Activated T-cell treated with anti-CD3 and anti-CD28 coated beads for 24 hours (primary cell): ENCODE measurements at places on chromosomes 11 and 22.

GRCh38 chr11:22753416-22753815 is 76.2 kb downstream of the SVIP start:
- DNase-seq: no peak

DNA sequence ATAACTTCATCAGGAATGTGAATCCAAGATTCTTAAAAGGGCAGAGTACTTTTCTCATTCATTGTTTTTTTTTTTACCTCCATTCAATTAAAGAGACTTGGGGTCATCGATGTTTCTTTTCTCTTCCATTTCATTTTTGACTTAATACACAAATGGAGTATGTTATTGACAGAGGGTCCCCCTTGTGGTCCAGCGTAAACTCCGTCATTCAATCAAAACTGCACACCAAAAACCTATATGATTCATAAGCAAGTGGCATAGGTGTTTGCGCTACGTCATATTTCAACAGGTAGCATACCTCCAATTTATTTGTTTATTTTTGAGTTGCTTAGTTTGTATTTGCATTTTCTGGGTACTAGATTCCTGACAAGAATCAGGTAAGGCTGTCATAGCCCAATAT is 12.7 kb upstream of the FOLH1 start:
- DNase-seq: no peak

GRCh38 chr22:42315392-42315756 is 44.9 kb upstream of the TCF20 start:
- no peak for DNase-seq

DNA sequence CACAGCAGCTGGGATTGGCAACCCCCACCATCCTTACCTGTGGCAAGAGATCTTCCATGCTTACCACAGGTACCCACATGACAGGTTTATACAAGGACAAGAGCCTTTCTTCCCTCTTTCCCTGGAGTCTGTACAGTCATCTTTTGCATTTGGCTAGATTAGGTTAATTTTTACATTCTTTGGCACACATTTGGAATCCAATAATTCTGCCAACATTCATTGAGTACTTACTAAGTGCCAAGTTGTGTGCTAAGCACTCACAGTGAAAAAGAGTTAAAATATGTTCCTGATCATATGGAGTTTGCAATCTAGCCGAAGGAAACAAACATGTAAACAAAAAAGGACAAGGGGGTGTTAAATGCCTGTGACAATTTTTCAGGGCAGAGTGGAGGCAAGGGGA is 50.0 kb upstream of the OPCML start:
- DNase-seq: no peak

DNA sequence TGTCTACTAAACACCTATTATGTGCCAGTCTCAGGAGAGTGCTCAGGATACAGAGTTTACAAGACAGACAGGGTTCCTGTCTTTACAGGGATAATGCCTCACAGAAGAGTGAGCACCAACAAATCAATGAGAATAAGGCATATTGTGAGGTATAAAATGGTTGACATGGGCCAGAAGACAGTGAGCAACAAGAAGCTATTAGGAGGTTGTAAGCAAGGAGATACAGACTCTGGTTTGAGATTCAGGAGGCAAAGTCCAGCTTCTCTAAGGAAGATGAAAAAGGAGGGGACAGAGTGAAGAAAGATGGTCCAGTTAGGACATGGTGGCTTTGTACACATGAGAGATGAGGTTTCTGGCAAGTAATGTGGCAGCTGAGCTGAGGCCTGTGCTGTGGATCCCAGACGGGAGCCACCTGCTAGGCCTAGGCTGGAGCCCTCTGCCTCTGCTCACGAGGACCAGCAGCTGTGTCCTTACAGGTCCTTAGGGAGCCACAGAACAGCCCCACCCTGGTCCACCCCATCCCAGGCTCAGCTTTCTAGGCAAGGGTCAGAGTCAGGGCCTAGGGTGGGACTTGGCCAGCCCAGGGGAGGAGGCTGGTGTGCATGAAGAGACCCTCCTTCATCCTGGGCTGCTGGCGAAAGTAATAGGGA is 110.5 kb downstream of the ZNF280B start:
- DNase-seq: no peak

- no peak for DNase-seq
These were observed 43.5 kb upstream of the TP53I11 start for GRCh38 chr11:44993971-44994704.

GRCh38 chr22:24865508-24865907 is 59.5 kb downstream of the SGSM1 start:
- no peak for DNase-seq

GRCh38 chr11:78192223-78192719 is 3.6 kb downstream of the USP35 start:
- no peak for DNase-seq

DNA sequence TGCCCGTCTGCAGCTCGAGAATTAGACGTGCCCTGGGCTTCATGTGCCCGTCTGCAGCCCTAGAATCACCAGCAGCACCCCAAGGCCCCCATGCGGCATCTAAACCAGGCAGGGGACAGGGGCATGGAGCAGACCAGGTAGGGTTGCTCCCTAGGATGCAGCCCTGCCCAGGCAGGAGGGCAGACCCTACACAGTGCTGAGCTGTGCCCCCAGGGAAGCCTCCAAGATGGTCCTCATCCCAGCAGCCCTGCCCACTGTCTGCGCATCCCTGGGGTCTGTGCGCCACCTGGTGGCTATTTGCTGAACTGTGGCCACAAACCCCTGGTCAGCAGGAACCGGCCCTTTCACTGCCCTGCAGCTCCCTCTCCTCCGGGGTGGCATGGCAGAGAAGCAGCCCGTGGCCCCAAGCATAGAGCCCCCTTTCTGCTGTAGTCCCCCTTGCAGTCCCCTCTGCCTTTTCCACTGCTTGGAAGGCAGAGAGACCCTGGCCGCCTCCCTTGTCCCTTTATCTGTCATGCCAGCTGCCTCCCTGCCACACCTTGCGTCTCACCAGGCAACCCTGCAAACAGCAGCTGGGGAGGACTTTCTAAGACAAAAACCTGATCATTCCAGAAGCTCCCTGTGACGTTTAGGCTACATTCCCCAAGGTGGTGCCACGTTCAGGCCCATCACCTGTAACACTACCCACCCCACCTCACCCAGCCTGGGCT is 86.6 kb downstream of the KCNQ1 start:
- peak; percentile 57 for DNase-seq

GRCh38 chr11:6455070-6455469 is 14.3 kb upstream of the HPX start:
- DNase-seq: no peak

DNA sequence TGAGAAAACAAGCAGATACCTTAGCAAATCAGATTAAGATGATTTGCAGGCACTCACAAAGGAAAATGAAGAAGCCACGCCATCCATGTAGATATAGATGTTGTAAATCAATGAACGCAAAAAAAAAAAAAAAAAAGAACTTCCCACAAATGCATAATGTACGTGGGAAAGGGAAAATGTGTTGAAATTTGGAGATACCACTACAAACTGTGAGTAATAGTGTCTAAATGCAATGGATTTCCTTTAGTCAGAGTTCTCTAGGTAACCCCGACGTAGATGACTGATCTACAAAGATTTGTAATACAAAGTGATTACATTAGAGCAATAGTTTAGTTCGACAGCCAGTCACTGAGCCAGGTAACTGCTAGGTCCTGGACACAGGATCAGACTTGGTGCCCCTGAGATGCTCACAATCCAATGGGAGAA is 783 bp upstream of the ANKRD54 start:
- no peak for DNase-seq

DNA sequence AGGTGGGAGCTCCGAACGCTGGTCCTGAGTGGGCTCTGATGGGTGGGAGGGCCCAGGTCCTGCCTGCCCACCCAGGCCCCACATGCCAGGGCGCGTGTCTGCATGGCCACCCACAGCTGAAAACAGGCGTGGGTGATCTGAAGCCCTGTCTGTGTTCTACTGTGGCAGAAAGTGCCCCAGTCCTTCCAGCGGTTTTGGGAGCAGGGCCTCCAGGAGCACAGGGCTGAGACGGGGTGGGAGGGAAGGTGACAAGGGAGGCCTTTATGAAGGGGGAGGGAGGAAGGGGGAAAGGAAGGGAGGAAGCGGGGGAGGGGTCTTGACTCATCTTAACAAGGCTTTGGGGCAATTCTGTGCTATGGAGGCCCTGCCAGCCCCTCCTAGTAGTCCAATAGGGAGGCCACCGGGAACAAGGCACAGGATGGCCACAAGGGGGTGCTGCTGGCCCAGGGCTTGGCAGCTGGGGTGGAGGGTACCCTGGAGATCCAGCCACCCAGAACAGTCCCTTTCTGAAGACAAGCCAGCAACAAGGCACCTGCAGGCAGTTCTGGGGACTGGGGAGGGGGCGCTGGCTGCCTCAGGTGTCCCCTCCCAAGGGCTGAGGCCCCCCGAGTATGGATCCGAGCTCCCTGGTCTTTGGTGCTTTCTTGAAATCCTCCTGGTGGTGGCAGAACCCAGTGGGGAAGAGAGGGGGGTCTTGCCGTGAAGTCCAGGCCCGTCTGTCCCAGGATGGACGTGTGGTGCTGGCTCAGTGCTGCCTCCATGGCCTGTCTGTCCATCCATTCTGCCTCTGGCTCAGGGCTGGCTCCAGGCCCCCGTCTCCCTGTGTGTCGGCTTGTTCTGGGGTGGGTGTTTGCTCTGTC is 6.3 kb upstream of the FADS3 start:
- peak; percentile 64 for DNase-seq

DNA sequence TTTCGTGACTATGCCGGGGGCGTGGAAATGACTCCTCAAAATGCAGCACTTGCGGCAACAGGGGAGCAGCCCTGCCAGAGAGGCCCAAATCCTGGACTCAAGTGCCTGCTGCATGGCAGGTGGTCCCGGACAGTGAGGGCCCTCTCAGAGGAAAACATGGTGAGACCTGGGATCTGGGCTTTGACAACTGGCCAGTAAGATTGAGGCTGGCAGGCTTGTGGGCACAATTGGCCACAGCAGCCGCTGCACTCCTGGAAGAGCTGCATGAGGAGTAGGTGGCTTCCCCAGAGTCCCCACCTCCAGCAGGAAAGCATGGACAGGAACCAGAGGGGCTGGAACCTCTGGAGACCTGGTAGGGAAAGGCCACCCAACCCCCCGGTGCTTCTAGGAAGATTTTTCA is 13.4 kb downstream of the LINC01488 start:
- DNase-seq: no peak

- DNase-seq: no peak
These were observed 180.0 kb downstream of the CTTN start for GRCh38 chr11:70578371-70578770.

DNA sequence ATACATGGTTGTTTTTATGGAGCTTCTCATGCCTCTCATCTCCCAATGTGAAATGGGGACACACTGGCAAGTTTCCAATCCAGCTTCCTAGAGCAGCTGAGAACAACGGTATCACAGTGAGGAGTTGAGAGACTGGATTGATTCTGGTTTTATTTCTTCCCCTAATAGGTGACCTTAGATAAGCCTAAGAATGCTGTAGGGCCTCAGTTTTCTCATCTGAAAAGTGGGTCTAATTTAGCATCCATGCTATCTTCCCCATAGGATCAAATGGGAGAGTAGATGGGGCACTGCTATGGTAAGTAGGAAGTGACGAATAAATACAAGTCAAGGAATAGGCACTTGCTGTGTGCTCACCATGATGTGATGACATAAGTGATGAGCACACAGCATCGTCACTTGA is 61.1 kb upstream of the PHOX2A start:
- no peak for DNase-seq

GRCh38 chr22:29000641-29001040 is 61.0 kb downstream of the C22orf31 start:
- DNase-seq: no peak

DNA sequence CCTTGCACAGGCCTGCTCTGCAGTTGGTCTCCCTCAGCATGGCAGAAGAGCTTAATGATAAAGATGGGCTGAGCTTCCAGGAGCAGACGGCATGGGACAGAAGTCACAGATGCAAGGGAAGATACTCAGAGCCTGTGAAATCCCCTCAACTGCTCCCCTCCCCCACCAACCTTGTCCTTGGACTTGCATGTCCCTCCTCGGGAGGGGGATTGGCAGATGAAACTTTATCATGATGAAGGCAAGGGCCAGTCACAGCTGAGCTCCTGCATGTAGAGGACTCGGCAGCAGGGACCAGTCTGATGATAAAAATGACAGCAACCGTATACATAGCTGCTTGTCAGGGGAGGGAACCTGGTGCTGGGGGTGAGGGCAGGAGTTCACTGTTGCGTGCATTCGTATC is 6.8 kb upstream of the SLC22A8 start:
- DNase-seq: no peak

GRCh38 chr22:17412232-17412631 is 43.0 kb downstream of the CECR2 start:
- DNase-seq: no peak

DNA sequence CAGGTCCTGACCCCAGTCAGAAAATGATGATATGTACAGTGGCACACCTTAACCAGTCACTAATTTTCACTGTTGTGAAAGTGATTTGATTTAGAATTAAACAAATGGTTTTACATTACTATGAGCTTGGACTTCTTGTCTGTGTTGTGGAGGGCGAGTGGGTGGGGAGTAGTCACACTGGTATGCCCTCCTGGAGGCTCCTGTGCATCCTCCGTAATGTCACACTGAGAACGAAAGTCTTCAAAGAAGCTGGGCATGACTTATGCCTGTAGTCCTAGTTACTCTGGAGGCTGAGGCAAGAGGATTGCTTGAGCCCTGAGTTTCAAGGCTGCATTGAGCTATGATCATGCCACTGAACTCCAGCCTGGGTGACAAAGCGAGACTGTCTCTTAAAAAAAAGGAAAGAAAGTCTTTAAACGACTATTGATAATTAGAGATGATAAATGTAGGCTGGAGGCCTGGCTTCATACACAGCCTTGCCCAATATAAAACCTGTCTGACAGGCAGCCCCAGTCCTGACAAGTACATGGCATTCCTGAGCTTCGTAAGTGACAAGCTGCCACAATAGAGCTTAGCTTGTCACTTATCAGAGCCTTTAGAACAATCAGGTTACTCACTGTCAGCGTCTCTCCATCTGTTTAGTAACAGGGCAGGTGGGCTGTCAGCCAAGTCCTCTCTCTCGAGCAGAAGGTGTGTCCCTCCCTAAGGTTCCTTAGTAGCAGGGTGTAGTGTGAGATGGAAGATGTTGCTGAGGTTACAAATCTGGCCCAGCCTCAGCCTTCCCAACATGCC is 5.0 kb upstream of the LIMK2 start:
- DNase-seq: no peak
